ENCODE measurements at places on chromosomes 12 and 14. TPM values are rescaled to one million over a fixed set of nuclear protein-coding genes. Genes with fewer than 3 reads are reported as not detected.
A peak's percentile ranks its signal among the peaks of the same experiment; 100 is the strongest.

Gene SLCO1C1
- total RNA-seq = 1.1 TPM

DNA sequence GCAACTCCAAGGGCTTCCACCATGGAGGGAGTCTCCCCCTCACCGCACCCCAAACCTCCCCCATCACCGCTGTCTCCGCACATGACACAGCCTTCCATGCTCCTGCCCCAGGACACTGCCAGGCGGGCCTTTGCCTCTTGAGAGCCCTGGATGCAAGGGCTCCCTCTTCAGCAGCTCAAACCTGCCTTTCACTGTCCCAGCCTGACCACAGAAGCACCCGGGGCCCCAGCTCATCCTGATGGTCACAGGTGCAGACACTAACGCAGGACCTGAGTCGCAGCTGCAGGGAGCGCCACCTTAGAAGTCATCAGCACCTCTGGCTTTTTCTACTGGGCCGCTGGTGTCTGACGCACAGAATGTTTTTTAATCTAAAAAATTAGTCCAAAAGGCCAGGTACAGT is 54.0 kb downstream of the SYNE3 start:
- H3K4me3 ChIP-seq = no peak overlapping the region
- peaks cover 18% of the 10 kb centered on the region for H3K36me3 ChIP-seq
- DNase-seq = no peak
- peaks cover 59% of the 10 kb centered on the region for H3K4me1 ChIP-seq
- H3K27ac ChIP-seq = no peak overlapping the region
- no peaks in the 10 kb centered on the region for H3K27me3 ChIP-seq

DNA sequence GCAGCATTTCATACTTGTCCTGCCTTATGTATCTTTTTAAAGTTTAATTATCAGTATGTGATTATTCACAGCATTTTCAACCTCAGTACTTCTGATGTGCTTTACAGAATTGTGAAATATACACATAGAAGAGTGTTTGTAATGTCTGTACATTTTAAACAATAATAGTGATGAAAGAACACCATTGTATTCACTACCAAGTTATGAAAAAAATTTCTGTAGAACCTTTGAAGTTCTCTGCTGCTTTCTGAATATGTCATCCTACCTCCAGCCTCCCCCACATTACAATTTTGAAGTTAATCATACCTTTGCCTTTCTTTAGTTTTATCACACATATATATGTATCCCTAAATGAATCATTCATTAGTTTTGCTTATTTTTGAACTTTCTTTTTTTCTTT is 24.8 kb downstream of the FRMD6 start:
- H3K4me1 ChIP-seq = peaks cover 59% of the 10 kb centered on the region
- peak overlapping the region; percentile 52 for H3K27ac ChIP-seq
- H3K27me3 ChIP-seq = no peaks in the 10 kb centered on the region
- DNase-seq = no peak

DNA sequence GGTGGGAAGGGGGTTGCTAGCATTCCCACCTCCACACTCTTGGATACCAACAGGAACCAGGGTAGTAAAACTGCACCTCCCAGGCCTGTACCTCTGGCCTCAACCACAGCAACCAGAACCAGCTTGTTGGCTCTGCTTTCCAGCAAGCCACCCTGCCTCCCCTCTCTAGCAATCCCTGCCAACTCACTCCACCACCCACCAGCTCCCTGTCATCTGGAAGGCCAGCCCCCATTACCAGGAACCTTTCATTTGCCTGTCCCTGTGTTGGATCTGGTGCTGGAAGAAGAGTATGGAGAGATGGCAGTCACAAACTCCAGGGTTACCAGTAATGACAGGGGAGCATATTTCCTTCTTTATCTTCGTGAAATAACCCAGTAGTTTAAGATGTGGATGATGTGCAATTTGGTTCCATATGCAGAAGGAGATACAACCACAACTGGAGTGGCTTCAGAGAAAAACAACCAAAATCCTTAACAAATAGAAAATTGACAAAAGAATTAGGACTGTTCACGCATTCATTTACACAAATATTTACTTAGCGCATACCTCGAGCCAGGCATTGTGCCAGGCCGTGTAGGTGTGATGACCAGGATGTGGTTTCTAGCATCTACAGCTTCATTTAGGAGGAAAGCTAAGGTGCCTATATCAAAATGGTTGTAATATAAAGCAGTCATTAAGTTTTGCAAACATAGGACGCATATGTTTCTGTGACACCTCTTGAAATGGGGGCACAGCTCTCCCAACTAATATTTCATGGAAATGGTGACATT is 3.4 kb downstream of the B4GALNT3 start:
- no peak for DNase-seq
- H3K4me3 ChIP-seq = peak overlapping the region; percentile 75
- peak overlapping the region; percentile 91 for H3K27ac ChIP-seq

- no peak overlapping the region for H3K27ac ChIP-seq
- H3K27me3 ChIP-seq = no peaks in the 10 kb centered on the region
- no peak for DNase-seq
Observed at GRCh38 chr14:60134702-60135101, 30.5 kb downstream of the DHRS7 start.

DNA sequence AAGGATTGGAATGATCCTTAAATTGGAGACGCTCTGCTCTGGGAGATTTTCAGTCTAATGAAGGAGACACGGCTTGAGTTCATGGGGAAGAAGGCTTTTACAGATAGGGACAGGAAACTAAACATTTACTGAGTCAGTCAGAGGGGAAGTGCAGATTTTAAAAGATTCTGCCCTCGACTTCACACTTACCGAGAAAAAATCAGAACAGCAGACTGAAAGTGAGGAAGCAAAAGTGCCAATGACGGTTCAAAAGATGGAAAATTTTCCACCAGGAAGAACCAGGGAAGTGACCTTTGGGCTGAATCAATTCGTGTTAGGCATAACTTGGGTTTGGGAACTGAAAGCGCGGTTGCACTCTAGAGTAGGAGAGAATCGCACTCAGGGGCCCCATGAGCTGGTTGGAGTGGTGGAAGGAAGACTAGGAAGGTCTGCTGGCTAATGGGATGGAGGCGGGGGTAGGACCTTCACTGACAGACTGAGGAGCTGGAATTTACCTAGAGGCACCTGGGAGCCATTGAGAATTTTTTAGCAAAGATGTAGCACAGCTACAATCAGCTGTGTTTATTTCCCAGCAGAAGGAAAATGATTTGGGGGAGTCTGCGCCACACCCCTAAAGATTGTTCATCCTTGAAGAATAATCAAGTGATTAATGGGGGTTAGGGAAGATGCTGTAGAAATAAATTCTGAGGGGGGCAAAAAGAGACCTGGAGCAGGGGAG is 1.2 kb downstream of the KCNK13 start:
- H3K4me3 ChIP-seq = peak overlapping the region; percentile 70
- H3K36me3 ChIP-seq = no peaks in the 10 kb centered on the region
- H3K27ac ChIP-seq = no peak overlapping the region
- H3K27me3 ChIP-seq = peaks cover 97% of the 10 kb centered on the region
- peaks cover 33% of the 10 kb centered on the region for H3K4me1 ChIP-seq
- DNase-seq = no peak

Measured in left ventricle myocardium inferior (tissue), 1 donor.